ENCODE measurements at places on chromosomes 16 and 17.

GRCh38 chr17:3761036-3761917 is 37.6 kb downstream of the HASPIN start:
- DNase-seq: no peak

- DNase-seq: no peak
Measured at GRCh38 chr16:82651921-82652601, 25.3 kb downstream of the CDH13 start.

DNA sequence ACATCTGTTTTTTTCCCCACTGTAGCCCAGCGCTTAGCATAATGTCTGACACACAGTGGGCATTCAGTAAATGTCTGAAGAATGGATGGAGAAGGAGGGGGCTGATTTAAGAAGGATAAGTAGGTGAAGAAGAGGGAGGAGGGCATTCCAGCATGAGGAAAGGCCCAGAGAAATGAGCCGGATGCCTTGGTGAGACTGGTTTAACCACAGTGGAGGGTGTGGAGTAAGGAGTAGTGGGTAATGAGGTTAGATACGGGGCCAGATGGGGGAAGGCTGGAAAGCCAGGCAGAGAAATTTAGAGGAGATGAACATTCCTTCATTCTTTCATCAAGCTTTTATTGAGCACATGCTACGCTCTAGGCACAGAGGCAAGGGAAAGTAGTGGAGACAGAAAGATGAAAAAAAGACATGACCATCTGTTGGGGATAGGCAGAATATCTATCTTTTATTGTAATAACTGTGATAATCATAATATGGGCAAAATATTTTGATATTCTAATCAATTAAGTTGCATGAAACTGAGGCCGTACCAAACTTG is 43.7 kb upstream of the NFAT5 start:
- DNase-seq: no peak

DNA sequence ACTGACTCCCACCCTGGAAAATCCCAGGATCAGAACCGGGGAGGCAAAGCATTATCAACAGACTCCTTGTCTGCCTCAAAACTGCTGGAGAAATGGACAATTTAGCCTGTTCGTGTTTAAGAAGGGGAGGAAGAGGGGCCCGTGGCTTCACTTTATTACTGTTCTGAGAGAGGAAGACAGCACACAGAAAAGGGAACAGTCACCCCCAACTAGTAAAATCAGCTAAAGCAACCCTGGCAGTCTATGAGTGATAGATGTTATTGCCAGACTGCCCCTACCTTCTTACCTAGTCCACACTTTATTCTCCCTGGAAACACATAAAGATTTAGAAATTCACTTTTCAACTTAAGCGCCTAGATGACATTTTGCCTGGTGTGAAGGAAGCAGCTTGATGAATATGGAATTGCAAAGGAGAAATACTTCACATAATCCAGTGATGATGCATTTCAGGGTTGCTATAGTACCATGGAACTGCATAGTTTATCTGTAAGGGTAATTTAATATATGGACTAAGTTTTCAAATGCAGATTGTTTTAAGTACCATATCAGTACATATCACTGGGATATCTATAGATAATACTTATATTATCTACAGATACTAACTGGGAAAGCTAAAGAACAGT is 36.9 kb upstream of the TRAP1 start:
- no peak for DNase-seq

GRCh38 chr17:16027708-16028584 is 28.3 kb downstream of the TTC19 start:
- DNase-seq: no peak

GRCh38 chr16:6160871-6161270 is 1063.3 kb upstream of the EEF2KMT start:
- no peak for DNase-seq

DNA sequence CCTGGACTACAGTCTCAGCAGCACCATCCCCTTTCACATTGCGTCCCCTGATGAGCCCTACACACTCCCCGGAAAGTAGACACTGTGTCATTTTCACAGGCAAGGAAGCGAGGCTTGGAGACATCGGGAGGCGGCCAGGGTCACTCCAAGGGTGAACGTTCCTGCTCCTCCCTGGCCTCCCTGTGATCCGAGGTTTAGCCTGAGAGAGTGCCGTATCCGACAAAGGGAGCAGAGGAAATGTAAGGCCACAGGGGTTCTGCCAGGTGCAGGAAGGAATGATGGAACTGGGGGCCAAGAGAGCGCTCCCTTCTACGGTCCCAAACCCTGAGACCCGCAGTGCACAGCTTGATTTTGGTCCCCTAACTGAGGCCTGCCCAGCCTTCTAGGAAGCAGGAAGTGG is 8.0 kb upstream of the PIK3R6 start:
- no peak for DNase-seq

DNA sequence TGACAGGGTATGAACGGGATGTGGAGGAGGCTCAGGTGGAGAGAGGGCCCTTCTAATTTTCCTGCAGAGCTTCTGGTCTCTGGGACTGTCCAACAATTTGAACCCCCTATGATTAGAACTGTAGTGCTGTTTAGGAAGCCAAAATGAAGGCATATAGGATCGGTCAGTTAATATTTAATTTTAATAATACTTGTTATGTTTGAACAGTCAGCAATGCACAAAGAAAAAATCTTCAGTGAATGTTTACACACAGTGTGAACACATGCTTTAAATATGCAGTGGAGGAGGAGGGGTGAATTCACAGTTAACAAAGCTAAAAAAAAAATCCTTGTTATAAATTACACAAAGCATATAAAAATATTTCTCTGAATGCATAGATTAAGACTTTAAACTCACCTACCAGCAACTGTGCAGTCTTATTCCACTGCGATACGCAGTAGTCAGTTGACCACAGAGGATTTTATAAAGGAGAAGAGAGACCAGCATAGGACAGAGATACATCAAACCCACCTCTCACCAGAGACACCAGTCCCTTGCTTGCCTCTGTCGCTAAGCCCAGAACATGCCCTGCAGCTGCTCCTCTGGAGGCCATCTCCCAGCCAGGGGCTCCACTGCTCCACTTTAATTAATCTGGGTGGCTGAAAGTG is 14.6 kb downstream of the ANKRD40 start:
- DNase-seq: no peak

DNA sequence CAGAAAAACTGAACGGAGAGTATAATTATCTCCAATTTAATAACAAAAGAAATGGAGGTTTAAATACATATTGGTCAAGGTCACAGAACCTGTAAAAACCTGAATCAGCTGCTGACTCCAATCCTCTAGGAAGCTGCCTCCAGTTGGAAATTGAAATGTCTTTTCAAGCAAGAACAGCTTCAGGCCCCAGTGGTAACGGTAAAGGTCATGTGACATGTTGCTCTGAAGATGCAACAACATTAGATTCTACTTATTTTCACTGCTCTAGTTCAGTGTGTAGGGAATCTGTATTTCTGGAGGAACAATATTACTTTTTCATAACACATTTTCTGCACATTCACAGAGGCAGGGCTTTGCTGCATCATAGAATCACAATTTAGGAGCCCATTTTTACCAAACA is 58.8 kb downstream of the TBX4 start:
- DNase-seq: no peak

GRCh38 chr17:11921296-11921695 is 76.0 kb downstream of the ZNF18 start:
- DNase-seq: no peak

Measured in right hindlimb (tissue), 1 donor.